ENCODE measurements at places on chromosomes 13 and 19. TPM values are rescaled to one million over a fixed set of nuclear protein-coding genes. Genes with fewer than 3 reads are reported as not detected.

Gene FCER2
- 0.52 TPM for total RNA-seq

Gene UHRF1
- 4.6 TPM for total RNA-seq

Gene CASP14
- not detected for total RNA-seq

- H3K4me1 ChIP-seq: peaks cover 69% of the 10 kb centered on the region
- H3K36me3 ChIP-seq: peaks cover 27% of the 10 kb centered on the region
- H3K27me3 ChIP-seq: no peaks in the 10 kb centered on the region
- DNase-seq: peak; percentile 21
- H3K27ac ChIP-seq: peak overlapping the region; percentile 82
- H3K4me3 ChIP-seq: peak overlapping the region; percentile 12
Observed at GRCh38 chr19:46784262-46785053, 3.9 kb downstream of the SLC1A5 start.

GRCh38 chr13:77416666-77417212 is 89.8 kb upstream of the MYCBP2 start:
- H3K4me3 ChIP-seq: no peak overlapping the region
- H3K27ac ChIP-seq: no peak overlapping the region
- H3K27me3 ChIP-seq: no peaks in the 10 kb centered on the region
- no peaks in the 10 kb centered on the region for H3K36me3 ChIP-seq

GRCh38 chr13:44096901-44097300 is 217.2 kb downstream of the LACC1 start:
- no peaks in the 10 kb centered on the region for H3K4me1 ChIP-seq
- H3K36me3 ChIP-seq: no peaks in the 10 kb centered on the region
- no peak for DNase-seq

GRCh38 chr13:95723438-95723837 is 46.5 kb downstream of the DNAJC3 start:
- H3K27ac ChIP-seq: no peak overlapping the region
- H3K4me3 ChIP-seq: no peak overlapping the region
- no peaks in the 10 kb centered on the region for H3K4me1 ChIP-seq
- H3K27me3 ChIP-seq: no peaks in the 10 kb centered on the region
- DNase-seq: no peak

DNA sequence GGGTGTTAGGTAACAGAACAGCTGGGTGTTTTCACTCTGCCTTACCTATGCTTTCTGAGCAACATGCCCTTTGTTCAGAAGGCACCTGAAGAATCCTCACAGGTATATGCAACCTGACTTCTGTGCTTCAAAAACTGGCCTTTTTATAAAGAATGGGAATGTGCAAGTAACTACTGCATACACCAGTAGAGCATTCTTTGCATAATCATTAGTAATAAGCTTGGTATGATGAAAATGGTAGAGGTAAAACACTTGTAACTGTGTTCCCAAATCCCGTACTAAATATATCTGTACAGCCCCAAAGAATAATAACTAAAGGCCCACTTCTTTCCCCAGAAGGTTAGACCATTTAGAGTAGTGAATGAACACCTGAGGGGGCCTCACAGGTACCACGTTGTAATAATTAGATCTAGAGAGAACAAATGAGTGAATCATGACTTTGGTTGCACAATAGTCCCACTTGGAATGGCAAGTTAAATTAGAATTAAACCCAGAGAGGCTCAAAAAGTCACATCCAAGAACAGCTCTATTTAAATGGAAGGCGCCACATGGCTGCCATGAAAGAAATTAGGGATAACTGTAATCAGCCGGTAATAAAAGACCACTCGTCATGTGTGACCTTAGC is 413.9 kb downstream of the KLF12 start:
- H3K4me1 ChIP-seq: peaks cover 12% of the 10 kb centered on the region
- H3K27me3 ChIP-seq: no peaks in the 10 kb centered on the region
- H3K36me3 ChIP-seq: peaks cover 4% of the 10 kb centered on the region

- no peak overlapping the region for H3K27ac ChIP-seq
- no peaks in the 10 kb centered on the region for H3K4me1 ChIP-seq
- peaks cover 2% of the 10 kb centered on the region for H3K27me3 ChIP-seq
- no peak overlapping the region for H3K4me3 ChIP-seq
Observed at GRCh38 chr19:37864501-37864900, 41.9 kb downstream of the WDR87 start.

Gene NANOS3
- 6.3 TPM for total RNA-seq

GRCh38 chr13:48194379-48194754 is 38.6 kb upstream of the ITM2B start:
- peak overlapping the region; percentile 20 for H3K27ac ChIP-seq
- DNase-seq: no peak
- H3K4me1 ChIP-seq: peaks cover 4% of the 10 kb centered on the region
- H3K4me3 ChIP-seq: no peak overlapping the region
- no peaks in the 10 kb centered on the region for H3K36me3 ChIP-seq

DNA sequence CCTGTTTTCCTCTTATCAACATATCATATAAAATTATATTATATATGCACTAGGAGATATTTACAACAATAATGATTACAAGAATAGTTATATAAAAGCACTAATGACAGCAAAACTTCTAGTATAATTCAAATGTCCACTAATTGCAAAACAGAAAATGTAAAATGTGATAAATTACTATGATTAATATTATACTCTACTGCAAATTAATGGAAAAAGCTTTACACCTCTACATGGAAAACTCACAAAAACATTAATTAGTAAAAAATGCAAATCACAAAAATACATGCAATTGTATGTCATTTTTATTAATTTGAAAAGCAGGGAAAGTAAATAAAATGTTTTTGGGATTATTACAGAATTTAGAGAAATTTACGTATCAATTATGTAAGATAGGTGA is 681.0 kb upstream of the PCDH20 start:
- H3K4me1 ChIP-seq: no peaks in the 10 kb centered on the region
- DNase-seq: no peak
- no peaks in the 10 kb centered on the region for H3K27me3 ChIP-seq

- no peak overlapping the region for H3K4me3 ChIP-seq
- H3K27ac ChIP-seq: no peak overlapping the region
- H3K4me1 ChIP-seq: no peaks in the 10 kb centered on the region
- DNase-seq: peak; percentile 26
Observed at GRCh38 chr13:31824705-31825517, 85.6 kb downstream of the RXFP2 start.

- no peaks in the 10 kb centered on the region for H3K27me3 ChIP-seq
- H3K36me3 ChIP-seq: no peaks in the 10 kb centered on the region
- H3K27ac ChIP-seq: no peak overlapping the region
Observed at GRCh38 chr19:15320116-15320515, 12.2 kb downstream of the BRD4 start.

Gene DLL3
- total RNA-seq: not detected

All from natural killer cell (primary cell).